ENCODE measurements at places on chromosomes 2 and 18.

- DNase-seq, result no peak
Observed at GRCh38 chr2:140422759-140423158, 1642.6 kb upstream of the NXPH2 start.

- DNase-seq, result no peak
Observed at GRCh38 chr2:218079943-218080913, 11.2 kb downstream of the RUFY4 start.

DNA sequence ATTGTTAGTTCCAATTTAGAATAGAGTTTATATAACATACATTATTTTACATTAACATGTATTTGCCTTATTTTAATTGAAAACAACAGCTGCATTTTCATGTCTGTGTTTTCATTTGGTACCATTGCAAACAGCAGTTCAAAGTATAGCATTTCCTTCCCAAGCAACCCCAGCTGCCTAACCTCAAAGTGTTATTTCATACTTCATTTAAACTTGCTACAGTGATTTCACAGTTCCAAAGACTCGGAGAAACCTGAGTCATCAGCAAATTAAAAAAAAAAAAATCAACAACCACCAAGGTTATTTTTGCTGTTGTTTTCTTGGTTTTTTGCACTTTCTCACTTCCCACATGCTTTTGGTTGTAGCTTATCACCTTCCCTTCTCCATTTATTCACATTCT is 236.5 kb upstream of the SPHKAP start:
- no peak for DNase-seq

DNA sequence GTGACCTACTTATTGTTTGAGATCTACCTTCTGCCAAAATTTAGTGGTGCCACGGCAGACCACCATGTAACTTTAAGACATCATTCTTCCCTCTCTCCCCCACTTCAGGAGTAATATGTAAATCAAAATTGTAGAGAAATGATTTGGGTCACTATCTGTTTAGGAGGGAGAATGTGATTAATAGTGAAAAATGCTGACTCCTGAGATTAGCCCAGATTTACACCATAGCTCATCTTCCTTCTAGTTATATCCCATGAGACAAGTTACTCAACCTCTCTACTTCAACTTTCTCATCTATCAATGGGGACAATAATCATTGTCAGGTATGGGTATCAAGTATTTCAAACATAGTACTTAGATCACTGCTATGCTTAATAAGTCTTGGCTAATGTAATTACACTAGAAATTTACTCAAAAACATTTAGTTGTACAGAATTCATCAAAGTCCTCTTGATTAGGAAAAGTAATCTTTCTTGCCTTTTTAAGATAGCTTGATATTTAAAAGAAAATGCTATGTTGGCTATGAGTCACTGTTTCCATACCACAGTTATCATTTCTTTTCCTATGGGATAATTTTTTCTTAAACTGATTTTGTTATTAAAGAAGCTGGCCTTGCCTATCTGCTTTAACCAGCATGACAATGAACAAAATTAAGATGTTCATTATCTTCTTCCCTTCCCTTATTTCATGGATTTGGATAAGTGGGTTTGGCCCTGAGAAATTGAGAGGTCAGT is 1038.9 kb upstream of the ZEB2 start:
- DNase-seq, result no peak

DNA sequence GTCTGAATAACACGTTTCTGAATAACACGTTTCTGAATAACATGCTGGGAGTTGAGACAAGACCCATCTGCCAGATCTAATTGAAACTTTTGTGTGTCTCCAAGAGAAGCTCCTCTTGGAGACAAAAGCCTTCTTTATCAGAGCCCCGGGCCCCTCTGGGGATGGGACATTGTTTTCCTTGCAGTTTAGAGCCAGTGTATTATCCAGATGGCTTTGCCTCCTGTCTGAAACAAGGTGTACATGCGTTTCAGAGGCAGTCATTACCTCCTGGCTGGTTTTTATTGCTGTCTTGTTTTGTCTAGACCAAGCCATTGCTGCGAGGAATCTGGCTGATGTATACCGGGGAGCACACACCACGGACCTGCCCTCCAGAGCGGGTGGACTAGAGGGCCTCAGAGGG is 7.8 kb downstream of the FOSL2 start:
- DNase-seq, result no peak

GRCh38 chr2:237156031-237156856 is 70.6 kb downstream of the COPS8 start:
- DNase-seq, result no peak

- DNase-seq, result peak; percentile 74
Observed at GRCh38 chr2:25420820-25421237, 79.1 kb upstream of the DNMT3A start.

- DNase-seq, result no peak
Observed at GRCh38 chr2:68272246-68272994, 20.1 kb upstream of the PPP3R1 start.

DNA sequence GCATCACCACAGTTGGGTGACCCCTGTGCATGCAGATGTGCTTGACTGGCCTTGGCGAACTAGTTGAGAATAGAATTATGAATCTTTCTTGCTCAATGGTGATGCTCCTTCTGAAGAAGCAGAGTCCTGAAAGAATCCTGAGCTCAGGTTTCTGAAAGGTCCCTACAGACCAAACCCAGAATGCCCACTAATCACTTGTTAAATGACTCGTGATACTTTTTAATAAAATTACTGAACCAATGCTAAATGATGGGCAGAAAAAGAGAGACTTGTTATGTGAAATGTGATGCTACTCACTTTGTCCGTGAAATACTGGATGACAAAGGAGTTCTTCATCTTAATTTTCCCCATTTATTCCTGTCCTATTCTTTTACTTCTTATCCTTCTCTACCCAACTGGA is 263.5 kb upstream of the LRRTM1 start:
- no peak for DNase-seq

DNA sequence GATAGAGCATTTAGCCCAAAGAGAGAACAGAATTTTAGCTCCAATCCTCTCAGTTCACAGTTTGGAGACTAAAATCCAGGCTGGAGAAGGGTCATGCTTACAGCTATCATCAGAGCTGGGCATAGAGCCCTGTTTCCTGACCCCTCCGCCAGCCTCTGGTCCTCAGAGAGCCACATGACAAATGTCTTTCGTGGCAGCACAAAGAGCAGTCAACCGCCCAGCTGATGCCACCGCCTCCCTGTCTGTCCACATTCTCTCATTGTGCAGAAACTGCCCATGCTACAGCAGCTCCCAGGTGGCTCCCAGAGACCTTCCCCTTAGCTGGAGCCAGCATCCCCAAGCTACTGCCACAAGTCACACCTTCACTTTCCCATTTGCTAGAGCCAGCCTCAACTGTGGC is 7.6 kb downstream of the KCNK3 start:
- DNase-seq, result no peak

- DNase-seq, result no peak
Observed at GRCh38 chr18:45562567-45563479, 52.5 kb upstream of the SLC14A2 start.

DNA sequence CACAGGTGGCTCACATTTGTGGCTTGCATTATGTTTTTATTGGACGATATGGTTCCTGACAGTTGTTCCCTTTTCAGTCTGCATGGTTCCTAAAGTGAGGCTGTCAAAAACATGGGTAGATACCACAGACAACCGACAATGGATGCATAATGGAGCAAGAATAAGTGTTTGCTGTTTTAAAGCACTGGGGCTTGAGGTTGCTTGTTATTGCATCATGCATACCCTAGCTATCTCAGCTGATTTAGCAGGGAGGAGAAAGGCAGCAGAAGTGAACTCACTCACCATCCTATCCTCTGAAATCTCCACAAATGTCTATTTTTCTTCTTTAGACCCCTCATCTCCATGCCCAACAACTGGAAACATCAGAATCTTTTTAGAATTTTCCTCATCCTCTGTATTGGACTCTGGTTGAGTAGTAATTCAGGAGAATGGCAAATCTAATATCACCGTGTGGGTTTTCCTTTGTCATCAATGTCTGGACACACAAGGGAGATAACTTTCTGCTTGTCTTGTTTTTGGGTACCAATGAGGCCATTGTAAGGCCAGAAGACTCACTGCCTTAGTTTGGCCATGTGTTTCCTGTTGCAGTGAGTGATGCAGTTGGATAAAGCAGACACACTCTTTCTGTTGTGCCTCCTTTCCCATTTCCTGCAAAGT is 46.7 kb downstream of the FBXO48 start:
- DNase-seq, result no peak

GRCh38 chr2:111535404-111535803 is 348.6 kb downstream of the ANAPC1 start:
- DNase-seq, result no peak

- no peak for DNase-seq
Observed at GRCh38 chr2:127386246-127386645, 1.5 kb downstream of the MAP3K2 start.

DNA sequence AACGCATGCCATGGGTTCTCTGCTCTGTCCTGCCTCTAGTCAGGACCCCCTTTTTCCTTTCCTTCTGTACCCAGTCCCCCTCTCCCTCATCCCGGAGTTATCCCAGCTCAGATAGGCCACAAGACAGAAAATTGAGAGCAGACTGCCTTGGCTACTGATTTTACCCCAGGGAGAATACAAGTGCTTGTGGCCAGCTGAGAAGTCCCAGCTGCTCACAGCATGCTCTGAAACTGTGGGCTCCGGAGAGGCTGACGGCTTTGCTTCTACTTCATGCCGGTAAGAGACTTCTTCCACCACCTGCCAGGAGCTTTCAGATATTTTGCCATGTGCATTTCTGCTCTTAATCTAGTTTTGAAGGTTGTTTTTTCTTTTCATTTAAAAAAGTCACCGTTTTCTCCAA is 20.0 kb upstream of the SIX2 start:
- DNase-seq, result no peak

DNA sequence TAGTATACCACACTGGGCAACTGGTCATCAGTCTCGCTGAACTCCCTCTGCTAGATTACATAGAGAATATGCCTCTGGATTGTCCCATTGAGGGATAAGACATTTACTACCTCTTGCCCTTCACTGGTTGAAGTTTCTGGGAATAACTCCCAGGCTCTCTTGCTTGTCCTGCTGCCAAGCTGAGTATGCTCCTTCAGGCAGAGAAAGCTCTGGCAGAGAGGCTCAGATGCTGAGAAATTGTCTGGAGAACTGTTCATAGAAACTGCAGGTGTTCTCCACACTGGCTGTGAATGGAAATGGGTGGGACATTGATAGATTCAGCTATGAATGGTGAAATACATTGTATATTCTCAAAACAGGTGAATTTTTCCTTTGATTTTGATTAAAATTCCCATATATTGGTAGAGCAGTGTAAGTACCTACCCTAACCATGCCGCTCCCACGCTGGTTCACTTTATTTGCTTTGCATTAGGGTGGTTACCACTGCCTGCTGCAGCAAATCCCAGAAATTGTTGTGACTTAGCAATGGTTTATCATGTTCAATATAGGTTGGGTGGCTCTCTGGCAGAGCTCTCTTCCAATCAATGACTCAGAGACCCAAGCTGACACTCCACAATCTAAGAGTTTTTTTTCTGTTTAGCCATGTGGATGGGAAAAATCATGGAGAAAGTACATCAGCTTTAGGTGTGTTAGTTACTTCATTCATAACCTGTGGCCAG is 36.7 kb downstream of the FAM117B start:
- no peak for DNase-seq

GRCh38 chr2:197804758-197805714 is 643 bp downstream of the PLCL1 start:
- no peak for DNase-seq

GRCh38 chr2:67922080-67922785 is 140.6 kb downstream of the C1D start:
- no peak for DNase-seq

GRCh38 chr2:96839875-96840850 is 3.7 kb downstream of the ANKRD23 start:
- DNase-seq, result no peak

- DNase-seq, result no peak
Observed at GRCh38 chr2:238581126-238581525, 154.4 kb downstream of the ASB1 start.

DNA sequence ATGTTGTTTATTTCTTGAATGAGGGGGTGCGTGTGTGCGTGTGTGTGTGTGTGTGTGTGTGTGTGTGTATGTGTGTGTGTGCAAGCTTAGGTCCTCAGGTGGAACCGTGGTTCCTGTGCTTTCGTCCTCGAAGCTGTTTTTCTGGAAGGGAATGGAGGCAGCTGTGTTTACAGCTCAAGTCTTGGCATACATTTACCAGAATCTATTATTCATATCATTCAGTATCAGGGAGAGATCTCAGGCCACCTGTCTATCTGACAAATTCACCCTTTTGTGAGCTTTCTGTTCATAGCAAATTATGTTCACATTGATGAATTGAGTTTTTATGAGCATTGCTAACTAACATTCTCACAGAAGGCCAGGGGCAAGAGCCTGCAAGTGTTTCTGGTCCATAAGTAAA is 550.4 kb downstream of the ARHGAP15 start:
- no peak for DNase-seq

DNA sequence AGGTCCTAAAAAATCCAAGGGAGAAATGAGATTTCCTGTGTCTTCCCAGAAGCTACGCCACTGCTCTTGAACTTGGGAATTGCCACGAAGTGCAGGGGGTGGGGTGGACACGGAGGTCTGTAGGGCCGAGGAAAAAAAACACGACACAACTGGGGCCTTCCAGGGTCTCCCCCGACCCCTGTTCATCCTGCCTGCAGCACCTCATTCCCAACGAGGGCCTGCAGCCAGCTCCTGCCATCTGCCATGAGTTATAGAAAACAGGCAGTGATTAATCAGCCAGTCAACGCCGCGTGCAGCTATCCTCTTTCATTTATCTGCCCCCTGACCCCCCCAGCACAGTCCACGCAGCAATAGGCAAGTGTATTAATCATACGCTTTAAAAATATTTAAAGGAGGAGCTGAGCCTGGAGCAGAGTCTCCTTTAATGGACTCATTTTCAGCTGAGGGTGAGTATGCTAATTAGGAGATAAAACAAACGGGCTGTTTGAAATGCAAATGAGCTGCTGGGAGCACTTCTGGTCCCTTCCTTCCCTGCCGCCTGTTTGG is 209.9 kb downstream of the TFCP2L1 start:
- peak; percentile 75 for DNase-seq

DNA sequence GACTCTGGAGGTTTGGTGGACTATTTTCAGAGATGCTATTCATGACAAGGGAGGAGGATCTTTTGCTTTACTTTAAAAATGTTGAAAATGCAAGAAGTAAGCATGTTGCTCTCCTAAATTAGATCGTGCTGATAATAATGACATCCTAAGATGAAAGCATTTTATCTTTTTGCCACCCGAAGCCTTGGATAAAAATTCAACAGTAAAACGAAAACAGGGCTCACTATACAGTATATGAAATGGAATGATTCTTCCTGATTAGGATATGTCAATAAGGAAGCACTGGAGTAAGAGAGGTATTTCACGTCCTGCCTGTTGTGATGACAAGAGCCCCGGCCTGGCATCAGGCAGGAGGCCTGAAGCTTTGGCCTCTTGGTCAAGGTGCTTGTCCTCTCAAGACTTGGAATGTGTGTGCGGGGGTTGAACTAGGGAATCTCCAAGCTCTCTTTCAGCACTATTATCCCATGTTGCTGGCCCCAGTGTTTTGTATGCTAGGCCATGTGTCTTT is 306.0 kb downstream of the MTX2 start:
- no peak for DNase-seq

Measured in Karpas-422 (cell line).